GOT3 (cell line): ENCODE measurements at places on chromosomes 7 and 10.

GRCh38 chr7:148049068-148049467 is 541.5 kb upstream of the C7orf33 start:
- DNase-seq, result no peak

- DNase-seq, result no peak
Measured at GRCh38 chr7:87567052-87567451, 33.6 kb downstream of the ABCB1 start.

GRCh38 chr7:104288137-104288536 is 40.3 kb upstream of the LHFPL3 start:
- no peak for DNase-seq

- no peak for DNase-seq
Measured at GRCh38 chr7:132680590-132680989, 104.3 kb upstream of the PLXNA4 start.

GRCh38 chr7:115600207-115600606 is 430.4 kb downstream of the TFEC start:
- DNase-seq, result no peak

DNA sequence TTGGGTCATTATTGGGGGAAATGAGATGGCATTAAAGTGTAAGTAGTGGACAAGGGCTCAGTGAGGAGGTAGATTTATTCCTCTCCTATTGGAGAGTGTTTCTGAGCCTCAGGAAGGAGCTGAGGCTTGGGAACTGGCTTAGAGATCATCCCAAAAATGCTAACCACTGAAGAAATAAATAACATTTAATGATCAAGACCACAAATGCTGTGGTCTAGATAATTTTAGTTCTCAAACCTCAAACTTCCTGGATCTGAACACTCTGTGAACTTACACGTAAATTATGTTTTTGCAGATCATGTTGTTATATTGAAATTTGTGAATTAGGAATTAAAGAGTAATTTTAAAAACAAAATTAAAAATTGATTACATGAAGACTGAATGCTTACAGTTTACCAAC is 27.3 kb downstream of the MDFIC start:
- DNase-seq, result no peak

- DNase-seq, result no peak
Measured at GRCh38 chr7:112855227-112855626, 65.0 kb upstream of the TMEM168 start.

- no peak for DNase-seq
Measured at GRCh38 chr10:42984761-42985325, 92.0 kb upstream of the RET start.

GRCh38 chr7:117012284-117012683 is 59.0 kb downstream of the ST7 start:
- DNase-seq, result no peak

GRCh38 chr10:132306864-132307751 is 642 bp downstream of the STK32C start:
- DNase-seq, result no peak

- DNase-seq, result no peak
Measured at GRCh38 chr7:47181746-47182361, 400.1 kb downstream of the TNS3 start.

DNA sequence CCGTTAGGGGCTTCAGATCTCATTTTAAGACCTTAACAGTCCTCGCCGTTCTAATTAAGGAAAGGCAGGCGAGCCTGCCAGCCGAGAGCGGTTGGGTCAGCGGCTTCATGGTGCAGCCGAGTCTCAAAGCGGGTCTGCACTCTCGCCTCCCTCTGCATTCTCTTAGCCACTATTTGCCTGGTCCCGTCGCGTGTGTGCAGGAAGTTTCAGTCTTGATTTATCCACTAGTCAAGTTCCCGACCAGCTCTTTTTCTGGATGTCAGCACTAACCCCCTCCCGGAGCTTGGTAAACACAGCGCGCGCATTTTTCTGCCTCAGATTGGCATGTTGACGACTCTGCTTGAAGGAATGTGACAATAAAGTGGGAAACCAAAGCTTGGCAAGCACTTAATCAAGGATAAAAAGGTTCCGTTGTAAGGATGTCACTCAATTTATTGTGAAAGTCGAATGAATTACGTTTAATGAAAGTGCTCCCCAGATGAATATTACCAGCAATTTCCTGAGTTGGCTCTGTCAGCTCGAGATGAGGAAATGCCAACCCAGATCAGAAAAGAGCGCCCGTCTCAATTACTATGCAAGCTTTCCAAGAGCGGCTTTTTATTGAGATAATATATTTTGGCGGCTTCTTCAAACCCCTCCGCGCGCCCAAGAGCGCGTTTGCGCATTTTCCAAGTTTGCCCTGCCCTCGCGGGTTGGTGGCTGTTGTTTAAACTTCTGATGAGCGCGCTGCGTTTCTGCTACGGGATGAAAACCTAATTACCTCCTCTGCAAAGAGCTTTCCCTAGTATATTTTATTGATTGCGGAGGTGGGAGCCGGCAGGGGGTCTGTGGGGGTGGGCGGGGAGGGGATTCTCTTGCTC is 7.9 kb downstream of the NXPH1 start:
- DNase-seq, result no peak

DNA sequence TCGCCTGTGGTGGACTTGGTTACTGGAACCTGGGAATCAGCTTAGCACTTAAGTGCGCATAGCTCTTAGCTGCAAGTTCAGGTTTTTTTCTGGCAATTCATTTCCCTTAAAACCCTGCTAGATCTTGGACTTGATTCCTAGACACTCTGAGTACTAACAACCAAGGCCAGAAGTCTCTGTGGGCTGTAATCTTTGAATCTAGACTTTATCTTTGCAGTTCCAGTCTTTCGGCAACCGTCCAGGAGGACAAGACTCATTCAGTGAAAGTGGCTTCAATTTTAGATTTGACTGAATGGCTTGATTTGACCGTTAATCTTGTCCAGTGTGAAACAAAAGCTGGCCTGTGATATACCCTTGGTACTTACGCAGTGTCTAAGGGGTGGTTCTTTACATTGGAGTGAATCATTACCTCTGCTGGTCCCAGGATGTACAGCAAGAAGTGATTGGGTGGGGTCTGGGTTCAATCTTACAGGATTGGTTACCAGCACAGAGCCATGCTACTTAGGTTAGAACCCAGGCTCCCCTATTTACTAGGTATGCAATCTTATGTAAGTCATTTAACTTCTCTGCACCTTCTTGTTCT is 16.4 kb downstream of the PTTG1IP2 start:
- DNase-seq, result no peak

DNA sequence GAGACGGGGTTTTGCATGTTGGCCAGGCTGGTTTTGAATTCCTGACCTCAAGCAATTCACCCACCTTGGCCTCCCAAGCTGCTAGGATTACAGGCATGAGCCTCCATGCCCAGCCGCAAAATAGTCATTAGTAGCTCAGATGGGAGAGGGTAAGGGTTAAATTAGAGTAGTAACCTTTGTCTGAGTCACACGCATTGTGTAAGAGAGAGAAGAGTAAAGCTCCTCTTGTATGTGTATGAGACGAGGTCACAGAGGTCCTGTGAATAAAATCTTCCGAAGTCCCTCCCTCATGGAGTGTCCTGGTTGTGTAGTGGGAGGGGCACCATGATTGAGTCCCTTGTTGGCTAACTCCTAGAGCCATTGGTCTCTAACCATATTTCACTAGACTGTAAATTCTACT is 85.2 kb upstream of the CDC14C start:
- DNase-seq, result no peak

- DNase-seq, result no peak
Measured at GRCh38 chr10:120477021-120477742, 20.2 kb downstream of the PLPP4 start.

- no peak for DNase-seq
Measured at GRCh38 chr10:33039181-33039580, 81.2 kb upstream of the ITGB1 start.

DNA sequence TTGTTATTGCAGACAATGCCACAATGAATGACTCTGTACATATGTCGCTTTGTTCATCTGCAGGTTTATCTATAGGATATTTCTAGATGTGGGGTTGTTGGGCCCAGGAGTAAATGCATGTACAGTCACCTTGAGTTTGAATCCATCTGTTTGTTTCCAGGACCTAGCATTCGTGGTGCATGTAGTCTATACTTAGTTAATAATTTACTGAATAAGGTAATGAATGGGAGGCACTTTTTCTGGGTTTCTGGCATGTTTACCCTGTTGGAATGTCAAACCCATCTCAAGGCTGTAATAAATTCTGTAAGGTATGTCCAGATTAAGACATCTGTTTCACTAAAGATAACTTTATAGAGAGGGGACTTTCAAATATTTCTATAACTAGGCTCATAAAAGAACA is 23.5 kb downstream of the HECTD2 start:
- no peak for DNase-seq

DNA sequence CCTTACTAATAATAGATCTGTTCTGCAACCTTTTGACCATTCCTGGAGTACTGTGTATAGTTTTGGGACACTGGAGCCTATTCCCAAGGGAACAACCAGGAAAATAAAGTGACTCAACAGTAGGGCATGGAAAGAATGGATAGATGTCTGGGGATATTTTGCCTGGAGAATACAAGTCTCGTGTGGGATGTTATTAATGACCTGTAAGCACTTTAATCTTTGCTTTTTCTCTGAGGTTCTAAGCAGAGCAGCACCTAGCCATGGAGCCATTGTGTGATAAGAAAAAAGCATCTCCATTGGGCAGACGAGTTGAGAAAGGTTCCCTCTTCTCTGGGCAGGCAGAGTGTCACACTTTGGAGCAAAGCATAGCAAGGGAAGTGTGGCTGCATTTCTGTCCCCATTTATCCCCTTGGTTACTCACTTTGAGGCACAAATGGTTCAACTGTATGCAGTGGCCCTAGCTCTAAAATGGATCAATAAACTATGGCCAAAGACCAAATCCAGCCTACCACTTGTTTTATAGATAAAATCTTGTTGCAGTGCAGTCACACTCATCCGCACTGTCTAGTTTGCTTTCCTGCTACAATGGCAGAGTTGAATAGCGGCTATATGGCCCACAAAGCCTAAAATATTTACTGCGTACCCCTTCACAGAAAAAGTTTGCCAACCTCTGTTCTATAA is 21.0 kb upstream of the CCDC71L start:
- DNase-seq, result no peak

DNA sequence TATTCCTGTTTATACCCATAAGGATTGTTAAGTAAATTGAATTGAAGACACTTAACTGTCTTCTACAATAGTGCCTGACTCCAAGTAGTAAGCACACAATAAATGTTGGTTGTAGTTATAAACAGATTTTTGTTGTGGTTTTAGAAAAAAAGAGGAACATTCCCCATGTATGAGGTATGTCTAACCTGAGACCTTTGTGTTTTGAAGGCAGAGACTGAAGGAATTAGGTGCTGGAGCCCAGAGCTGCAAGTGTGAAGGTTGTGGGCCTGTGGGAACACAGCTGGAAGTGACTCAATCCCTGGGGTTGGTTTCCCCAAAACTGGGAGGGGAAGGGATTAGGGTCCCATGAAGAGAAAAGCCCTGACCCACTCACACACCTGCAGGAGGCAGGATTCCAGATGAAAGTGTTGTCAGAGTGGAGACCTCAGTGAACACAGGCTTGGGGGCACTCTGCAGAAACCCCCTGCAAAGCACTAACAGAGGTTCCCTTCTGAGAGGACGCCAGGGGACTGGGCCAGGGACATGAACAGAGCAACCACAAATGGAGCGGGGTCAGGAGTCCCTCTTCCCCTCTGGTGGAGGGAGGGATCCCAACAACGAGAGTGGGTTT is 265.1 kb upstream of the KLF14 start:
- no peak for DNase-seq

DNA sequence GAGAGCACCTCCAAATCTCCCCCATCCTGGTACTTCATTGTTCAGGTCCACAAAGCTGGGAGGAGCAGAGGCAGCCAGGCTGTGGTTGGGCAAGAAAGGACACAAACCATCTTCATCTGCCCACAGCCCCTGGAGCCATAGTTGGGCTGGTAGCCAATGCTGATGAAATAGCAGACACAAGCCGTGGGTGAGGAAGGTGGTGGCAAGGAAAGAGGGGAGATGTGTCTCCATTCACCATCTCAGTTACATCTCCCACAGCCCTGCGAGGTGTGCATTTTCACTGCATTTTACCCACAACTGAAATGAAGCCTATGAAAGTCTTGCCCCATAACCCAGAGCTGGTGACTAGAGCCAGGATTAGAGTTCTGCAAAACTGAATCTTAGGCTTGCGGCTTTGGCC is 35.0 kb downstream of the PIK3AP1 start:
- no peak for DNase-seq

DNA sequence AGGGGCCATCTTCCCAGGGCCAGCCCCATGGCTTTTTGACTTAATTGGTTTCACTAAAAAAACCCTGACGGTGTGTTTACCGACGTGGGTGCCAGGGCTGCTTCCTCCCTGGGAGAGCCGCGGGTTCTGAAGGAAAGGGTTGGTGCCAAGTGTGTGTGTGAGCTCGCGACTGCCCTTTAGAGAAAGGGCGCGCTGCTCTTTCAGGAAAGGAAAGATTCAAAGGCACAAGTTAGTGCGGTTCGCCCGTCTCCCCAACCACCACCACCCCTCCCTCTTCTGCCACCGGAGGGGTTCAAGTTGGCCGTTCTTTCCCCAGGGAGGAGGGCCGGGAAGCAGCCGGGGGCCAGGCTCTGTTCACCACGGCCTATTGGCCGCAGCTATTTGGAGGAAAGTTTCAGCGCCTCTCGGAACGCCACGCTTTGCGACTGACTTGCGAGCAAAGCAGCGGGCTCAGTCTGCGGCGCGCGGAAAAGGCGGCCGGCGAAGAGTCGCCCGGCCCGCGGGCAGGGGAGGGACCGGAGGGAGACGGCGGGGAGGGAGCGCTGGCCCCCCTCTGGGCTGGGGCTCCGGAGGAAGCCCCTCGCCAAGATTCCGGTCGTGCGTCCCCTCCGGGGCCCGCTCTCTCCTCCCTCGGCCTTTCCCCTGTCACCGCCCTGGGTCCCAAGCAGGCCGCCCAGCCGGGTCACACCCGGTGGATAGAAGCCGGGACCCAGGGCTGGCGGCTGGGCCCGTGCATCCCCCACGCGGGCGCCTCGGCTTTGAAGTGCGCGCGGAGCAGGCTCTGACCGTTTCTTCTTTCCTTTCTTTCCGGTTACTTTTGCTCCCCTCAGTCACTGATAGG is 165.9 kb upstream of the PPP1R3A start:
- no peak for DNase-seq

GRCh38 chr7:64544010-64544409 is 18.9 kb downstream of the ZNF680 start:
- DNase-seq, result no peak

- DNase-seq, result no peak
Measured at GRCh38 chr7:111867348-111867931, 305.1 kb upstream of the IMMP2L start.

DNA sequence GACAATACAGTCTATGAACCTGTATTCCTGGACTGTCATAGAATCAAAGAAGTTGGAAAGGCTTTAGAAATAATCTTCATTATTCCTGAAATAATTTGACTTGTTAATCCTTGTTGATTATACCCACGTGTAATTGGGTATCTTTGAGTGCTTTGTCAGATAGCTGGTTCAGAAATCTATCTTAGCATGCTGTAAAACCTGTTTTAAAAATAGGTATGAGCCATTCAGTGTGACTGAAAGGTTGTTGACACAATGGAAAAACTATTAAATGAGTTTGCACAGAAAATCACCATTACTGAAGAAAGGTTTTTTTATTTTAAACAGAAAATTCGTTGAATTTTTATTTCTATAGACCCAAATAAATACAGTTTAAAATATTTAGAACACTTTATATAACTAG is 38.7 kb downstream of the PHTF2 start:
- DNase-seq, result no peak

GRCh38 chr10:95976362-95977229 is 66.8 kb upstream of the CCNJ start:
- no peak for DNase-seq

GRCh38 chr10:43238462-43238861 is 28.4 kb downstream of the RASGEF1A start:
- no peak for DNase-seq

- DNase-seq, result no peak
Measured at GRCh38 chr10:9922126-9922870, 1095.4 kb upstream of the CELF2 start.

- no peak for DNase-seq
Measured at GRCh38 chr7:105097619-105098018, 83.6 kb downstream of the KMT2E start.
